ENCODE measurements at places on chromosomes 1 and 21.

DNA sequence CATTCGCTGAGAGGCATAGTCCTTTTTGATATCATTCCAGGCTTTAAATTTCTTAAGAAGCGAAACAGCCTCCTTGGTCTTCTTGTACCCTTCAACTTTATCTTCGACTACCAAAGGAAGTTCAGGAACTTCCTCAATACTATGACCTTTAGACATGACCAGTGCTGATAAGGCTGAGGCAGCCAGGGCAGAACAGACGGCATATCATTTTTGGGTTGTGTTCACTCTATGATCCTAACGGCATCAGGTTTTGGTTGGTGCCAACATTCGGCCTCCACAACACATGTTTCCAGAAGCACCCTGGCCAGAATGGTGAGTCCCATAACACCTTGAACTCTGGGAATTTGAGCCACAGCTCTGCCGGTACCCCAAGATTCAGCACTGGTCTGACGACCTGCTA is 31.4 kb upstream of the MYOC start:
- DNase-seq, result no peak

GRCh38 chr1:155695072-155695471 is 6.2 kb downstream of the DAP3 start:
- no peak for DNase-seq

DNA sequence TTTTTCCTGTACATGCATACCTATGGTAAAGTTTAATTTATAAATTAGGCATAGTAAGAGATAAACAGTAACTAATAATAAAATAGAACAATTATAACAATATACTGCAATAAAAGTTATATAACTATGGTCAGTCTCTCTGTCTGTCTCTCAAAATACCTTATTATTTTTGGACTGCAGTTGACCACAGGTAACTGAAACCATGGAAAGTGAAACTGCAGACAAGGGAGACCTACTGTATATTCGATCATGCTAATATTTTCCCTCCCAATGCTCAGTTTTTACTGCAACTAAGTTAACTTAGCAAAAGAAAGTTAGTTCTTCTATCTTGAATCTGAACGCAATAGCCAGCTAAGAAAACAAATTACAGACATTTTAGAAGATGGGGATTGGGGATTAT is 12.3 kb upstream of the DHX9 start:
- no peak for DNase-seq

- DNase-seq, result no peak
Measured at GRCh38 chr1:165287329-165287728, 69.2 kb downstream of the LMX1A start.

- no peak for DNase-seq
Measured at GRCh38 chr1:233289676-233290075, 5.8 kb downstream of the PCNX2 start.

DNA sequence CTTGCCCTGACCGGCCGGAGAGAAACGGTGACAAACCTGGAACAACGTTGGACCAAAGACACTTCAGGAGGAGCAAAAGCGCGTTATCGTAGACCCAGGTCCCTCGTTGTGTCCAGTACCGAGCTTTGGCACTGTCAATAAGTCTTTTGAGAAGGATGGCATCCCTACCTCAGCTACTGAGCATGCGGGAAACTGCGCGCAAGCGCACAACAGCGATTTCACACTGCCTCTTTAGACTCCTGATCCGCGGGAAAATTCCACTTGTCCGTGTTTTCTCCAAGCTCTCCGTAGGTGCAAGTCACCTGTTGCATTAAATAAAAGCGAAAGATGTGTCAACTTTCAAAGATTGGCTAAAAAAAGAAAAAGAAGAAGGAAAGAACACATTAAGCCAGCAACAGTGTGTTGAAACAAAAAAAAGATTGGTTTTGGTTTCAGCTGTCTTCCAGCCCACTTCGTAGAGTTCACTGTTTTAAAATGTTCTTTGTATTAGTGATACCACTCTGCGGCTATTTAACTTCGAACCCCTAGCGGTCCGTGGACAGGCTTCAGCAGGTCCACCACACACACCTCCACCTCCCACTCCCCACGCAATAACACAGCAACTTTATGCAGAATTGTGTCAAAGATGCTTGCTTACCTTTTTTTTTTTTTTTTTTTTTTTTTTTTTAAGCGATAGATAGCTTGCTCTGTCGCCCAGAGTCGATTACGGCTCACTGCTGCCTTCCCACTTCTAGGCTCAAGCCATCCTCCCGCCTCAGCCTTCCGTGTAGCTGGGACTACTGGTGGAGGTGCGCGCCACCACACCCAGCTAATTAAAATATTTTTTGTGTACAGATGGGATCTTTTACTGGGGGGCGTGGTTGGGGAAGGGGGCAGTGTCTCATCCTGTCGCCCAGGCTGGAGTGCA is at the start of gene BPNT1:
Gene BPNT1, minus strand, starts transcription at position 139 of the 907 bp plus-strand sequence. CDS start 9,942 bp downstream, outside the sequence.
- peak; percentile 94 for DNase-seq

DNA sequence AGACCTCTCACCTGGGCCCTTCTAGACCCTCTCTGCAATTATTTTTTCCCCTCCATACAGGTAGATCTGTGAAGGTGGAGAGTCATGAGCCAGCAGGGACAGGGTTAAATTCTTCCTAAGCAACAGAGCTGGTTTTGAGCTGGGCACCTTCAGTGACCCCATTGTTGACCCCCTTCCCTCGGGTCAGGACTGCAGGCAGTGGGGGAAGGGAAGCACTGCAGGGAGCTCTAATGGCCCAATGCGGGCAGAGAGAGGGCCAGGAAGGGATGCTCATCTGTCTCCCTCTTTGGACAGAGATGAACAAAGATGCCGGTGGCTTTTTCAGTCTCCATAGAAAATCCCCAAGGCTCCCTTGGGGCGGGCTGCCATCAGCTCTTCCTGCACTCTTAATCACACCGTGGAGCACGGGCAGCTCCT is 21.4 kb downstream of the SOX13 start:
- no peak for DNase-seq

DNA sequence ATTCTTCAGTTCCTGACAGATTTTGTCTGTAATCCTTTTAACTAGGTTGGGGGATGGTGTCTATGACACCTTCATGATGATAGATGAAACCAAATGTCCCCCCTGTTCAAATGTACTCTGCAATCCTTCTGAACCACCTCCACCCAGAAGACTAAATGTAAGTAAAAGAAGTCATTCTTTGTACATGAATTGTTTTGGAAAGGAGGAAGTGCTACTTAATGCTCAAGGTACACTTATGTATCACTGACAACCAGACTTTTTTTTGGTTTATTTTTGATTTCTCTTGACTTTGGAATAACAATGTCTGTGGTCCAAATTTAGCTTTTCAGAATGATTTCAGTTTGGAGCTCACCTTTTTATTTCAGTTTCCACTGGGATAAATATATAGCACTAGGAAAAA is 2.3 kb downstream of the DYRK3 start:
- no peak for DNase-seq
